ENCODE measurements at places on chromosomes 4 and X. TPM values are rescaled to one million over a fixed set of nuclear protein-coding genes. Genes with fewer than 3 reads are reported as not detected.

Gene NKX3-2
- total RNA-seq: not detected

Gene GNRHR
- total RNA-seq: not detected

Gene TDO2
- total RNA-seq: not detected

Gene HSFX4
- not detected for total RNA-seq

Gene STK32B
- 29.6 TPM for total RNA-seq

Gene FDCSP
- not detected for total RNA-seq

Gene FGF5
- total RNA-seq: 0.25 TPM

Gene RHOXF1
- not detected for total RNA-seq

Gene DMD
- 0.32 TPM for total RNA-seq

Gene MAD2L1
- 16.9 TPM for total RNA-seq
